BE2C (cell line): ENCODE measurements at places on chromosomes 2 and 18.
A peak's percentile ranks its signal among the peaks of the same experiment; 100 is the strongest.

DNA sequence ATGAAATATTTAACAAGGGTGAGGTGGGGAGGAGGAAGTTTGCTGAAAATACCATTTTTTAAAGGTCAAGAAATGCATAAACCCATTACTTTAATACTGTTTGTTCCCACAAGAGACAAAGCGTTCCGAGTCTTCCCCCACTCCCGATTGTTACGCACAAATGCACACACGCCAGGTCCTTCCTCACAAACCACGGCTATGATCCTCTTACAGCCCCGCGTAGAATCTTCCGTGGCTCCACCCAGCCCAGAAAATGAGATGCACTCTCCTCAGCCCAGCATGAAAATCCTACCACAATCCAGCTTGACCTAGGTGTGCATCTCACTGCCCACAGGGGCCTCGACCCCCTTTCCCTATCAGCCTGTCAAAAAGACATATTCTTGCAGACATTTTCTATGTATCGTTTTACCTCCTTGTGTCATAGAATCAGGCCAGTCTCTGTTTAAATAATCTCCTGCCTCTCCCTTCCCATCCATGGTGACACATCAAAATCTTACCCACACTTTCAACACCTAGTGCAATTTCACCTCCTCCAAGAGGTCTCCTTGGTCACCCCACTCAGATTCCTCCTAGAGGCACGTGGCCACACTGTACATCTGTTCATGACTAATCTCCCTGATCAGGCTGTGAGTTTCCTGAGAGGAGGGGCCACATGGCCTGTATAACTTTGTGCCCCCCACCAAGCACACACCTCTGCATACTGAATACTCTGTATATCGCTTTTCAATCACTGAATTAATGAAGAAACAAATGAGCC is 491.0 kb upstream of the KLHL29 start:
- no peak for DNase-seq

DNA sequence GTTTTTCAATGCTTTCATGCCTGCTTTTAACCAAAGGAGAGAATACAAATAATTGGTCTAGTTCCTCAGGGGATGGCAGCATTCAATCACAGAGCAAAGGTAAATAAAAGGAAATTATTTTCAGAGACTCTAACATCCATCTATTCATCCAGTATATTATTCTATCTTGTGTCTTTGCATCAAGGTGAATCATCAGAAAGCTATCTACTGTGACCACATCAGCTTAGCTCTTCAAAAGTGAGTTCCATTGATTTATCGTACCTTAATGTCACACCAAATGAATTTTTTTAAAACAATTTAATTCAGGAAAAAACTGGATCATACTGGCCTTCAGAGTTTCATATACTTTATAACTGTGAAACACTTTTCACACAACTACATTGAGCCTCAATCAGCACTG is 66.1 kb downstream of the CHN1 start:
- DNase-seq, result no peak

- no peak for DNase-seq
Measured at GRCh38 chr18:23853448-23854195, 160.9 kb upstream of the TTC39C start.

- DNase-seq, result no peak
Measured at GRCh38 chr2:128438091-128438490, 119.4 kb upstream of the HS6ST1 start.

- no peak for DNase-seq
Measured at GRCh38 chr2:127425540-127426490, 7.6 kb downstream of the PROC start.

GRCh38 chr2:68157002-68157401 is 686 bp upstream of the PNO1 start:
- no peak for DNase-seq

DNA sequence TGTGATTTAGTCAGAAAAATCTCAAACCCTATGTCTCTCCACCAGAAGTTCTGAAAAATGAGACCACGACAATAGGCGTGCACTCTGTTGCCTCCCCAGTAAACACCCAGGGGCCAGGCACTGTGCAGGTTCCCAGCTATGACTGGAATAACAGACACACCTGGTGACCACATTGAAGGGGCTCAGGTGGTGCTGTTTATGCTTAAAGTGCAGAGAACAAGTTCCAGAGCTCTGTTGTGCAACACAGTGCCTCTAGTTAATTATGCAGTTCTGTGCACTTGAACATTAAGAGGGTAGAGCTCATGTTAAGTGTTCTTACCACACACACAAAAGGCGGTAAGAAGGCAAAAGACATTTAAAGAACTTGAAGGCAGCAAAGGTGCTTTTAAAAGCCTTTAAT is 52.6 kb upstream of the AFF3 start:
- DNase-seq, result no peak

- DNase-seq, result peak; percentile 69
Measured at GRCh38 chr2:42770288-42771131, 6.6 kb upstream of the OXER1 start.

- DNase-seq, result no peak
Measured at GRCh38 chr2:5250482-5250881, 441.7 kb upstream of the SOX11 start.

GRCh38 chr2:40220177-40220925 is 231.5 kb downstream of the SLC8A1 start:
- DNase-seq, result no peak

DNA sequence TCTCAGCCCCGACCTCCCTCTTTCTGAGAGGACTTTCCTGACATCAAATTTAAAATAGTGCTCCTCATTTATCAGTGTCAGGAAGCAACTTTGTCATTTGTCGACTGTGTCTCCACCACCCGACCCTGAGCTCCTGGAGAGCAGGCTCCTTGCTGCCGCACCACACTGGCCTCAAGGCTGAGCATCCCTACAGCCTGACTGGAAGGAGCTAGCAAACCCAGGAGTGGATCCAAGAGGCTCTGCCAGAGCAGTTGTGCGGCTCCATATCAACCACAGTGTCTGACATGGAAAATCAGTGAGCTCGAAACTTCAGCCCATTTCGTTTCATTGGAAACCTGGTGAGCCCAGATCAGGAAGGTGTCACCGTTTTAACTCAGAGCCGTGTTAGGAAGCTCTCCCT is 125.2 kb downstream of the PTGR3 start:
- no peak for DNase-seq

DNA sequence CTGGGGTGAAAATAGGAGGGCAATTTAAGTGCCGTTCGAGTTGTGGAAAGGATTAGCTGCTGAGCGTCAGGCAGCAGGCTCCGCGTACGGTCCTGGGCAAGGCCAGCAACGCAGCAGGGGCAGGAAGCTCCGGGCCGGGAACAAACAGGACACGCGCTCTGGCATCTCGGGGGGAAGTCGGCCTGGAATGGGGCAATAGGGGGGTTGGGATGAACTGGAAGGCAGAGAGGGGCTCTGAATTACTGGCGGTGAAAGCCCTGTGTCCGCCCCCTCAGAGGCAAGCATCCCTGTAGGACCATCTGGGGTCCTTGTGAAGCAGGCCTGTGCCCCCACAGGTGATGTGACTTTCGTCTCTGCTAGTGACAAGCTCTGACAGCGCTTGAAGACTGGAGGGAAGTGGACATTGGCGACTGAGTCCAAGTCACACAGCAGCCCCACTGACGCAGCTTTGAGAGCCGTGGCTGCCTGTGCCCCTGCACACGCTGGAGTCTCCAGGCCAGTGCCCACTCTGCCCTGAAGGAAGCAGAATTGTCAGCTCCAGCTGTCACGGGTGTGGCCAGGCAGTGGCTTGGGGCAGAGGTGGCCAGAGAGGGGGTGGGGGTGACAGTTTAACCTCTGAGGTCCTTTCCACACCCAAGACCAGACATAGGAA is 22.3 kb downstream of the GPR35 start:
- no peak for DNase-seq

GRCh38 chr2:181309586-181309985 is 147.6 kb upstream of the ITGA4 start:
- DNase-seq, result no peak

- peak; percentile 44 for DNase-seq
Measured at GRCh38 chr18:77000527-77000926, 132.1 kb downstream of the MBP start.

- DNase-seq, result no peak
Measured at GRCh38 chr18:3491981-3492555, 42.1 kb downstream of the TGIF1 start.

GRCh38 chr18:10852385-10853303 is 296.7 kb downstream of the PIEZO2 start:
- no peak for DNase-seq

DNA sequence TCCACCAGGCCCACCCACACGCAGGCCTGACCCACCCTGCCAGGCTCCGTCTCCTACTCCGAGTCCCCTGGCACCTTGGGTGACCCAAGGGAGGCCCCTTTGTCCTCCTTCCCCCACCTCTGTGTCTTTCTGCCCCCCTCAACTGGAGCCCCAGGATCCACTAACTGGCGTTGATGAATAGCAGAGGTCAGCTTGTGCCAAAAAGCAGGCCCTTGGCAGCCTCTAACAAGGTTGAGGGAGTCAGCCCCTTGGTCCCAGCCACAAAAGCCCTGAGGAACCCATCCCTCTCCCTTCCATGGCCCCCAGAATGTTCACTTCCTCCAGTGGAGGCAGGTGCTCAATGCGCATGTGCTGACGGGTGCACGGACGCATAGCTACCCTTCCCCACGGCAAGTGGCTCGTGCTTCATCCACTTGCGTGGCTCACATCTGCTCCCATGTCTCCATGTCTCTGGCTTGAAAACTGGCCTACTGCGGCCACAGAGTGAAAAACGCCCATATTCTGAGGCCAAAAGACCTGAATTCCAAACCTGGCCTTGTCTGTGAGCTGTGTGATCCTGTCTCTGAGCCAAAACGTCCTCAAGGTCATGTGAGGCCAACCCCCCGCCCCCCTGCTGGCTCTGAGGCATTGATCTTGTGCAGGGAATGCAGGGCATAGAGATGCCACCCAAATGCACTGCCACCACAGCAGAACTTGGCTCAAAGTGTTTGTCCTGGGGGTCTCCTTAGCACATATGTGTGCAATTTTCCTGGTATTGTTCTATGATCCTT is 19.0 kb upstream of the PTMA start:
- DNase-seq, result no peak

- no peak for DNase-seq
Measured at GRCh38 chr2:27208486-27209050, 3.3 kb upstream of the ATRAID start.

GRCh38 chr2:45825001-45825651 is 173.7 kb downstream of the PRKCE start:
- no peak for DNase-seq

GRCh38 chr18:56146565-56146964 is 491.8 kb downstream of the TXNL1 start:
- no peak for DNase-seq

DNA sequence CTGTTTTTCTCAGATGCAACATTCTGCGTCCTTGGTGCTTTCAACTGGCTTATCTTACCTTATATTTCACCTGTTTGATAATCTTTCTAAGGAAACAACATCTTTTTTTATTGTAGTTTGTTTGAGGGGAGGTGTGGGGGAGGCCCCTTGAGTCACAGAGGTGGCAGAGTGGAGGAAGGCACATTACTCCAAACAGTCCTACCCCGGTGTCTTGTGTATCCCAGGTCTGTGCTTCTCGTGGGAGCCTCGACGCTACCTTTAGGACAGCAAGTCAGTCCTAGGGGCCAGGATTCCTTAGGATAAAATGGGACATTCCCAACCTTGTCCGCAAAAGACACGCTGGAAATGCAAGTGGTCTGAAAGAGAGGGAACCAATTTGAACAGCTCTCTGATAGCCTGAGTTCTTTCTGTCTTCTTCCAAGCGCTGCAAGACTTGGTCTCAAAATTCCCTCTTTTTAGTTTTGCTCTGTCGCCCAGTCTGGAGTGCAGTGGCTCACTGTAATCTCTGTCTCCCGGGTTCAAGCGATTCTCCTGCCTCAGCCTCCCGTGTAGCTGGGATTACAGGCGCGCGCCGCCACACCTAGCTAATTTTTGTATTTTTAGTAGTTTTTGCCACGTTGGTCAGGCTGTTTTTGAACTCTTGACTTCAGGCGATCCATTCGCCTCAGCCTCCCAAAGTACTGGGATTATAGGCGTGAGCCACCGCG is 4.0 kb downstream of the GATA6 start:
- DNase-seq, result no peak

DNA sequence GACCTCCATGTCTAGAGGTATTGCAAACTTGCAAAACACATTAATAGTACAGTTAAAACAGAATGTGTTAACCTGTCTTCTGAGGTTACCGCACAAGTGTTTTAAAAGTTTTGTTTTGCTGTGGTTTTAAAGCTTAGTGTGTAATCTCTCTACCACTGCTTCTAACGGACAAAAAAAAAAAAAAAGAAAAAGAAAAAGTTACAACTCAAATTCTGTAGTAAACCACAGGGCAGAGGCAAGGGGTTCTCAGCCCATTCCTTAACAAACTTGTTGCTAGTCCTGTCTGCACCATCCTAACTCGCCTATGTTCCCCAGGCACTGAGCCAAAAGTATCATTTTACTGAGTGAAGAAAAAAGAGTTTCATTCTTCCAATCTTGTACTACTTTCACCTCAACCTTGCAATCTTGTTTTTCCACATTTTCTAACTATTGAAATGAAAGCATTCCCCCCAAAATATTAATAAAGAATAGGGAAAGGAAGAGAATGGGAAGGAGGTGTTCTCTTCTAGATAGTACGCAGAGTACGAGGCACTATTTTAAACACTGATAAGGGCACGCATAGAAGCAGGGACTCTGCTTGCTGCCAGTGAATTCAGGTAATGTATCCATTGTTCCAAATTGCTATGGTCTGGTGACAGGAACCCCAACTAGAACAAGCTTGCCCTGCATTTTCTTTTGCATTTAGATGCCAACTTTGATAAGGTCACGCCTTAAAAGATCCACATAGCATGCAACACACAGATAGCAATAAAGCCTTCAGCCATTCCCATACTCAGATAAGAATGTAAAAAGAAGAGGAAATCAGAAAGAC is 47.1 kb downstream of the IKZF2 start:
- no peak for DNase-seq

DNA sequence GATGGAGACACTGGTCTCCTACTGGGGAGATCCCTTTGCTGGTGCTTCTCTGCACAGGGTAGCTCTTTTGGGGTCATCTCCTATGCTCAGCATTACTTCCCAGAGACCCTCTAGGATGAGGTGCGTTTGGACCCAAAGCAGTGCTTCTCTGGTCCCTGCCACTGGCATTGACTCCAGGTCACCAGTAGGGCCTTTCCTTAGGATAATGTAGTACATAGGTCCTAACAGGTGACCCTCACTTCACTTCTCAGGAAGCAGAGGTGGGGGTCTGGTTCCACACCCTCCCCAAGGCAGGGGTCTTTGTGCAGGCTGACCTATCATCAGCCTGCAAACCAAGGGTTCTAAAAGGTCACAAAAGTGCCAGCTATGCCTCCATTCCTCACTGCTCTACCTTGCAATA is 145.8 kb upstream of the HS6ST1 start:
- no peak for DNase-seq

GRCh38 chr2:158300394-158300793 is 156.2 kb downstream of the CCDC148 start:
- no peak for DNase-seq
